ENCODE measurements at places on chromosomes 4 and X.

DNA sequence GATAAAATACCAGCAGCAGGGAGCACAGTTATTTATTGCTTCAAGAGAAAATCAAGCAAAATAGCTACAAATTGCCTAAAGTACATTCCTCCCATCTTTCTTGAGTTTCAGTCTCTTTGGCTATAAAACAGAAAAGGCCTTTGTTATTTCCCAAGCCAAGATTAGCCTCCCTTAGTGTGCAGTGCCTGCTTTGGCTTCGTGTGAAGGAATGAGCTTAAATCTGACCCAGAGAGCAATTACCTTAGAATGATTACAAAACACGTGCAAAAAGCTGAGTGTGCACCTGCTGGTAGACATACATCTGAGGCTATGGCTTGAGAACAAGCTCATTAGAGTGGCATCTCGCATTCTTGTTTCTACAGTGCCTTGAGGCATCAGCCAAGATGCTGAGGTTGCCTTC, 250.8 kb downstream of the C4orf33 start:
- DNase-seq: no peak

DNA sequence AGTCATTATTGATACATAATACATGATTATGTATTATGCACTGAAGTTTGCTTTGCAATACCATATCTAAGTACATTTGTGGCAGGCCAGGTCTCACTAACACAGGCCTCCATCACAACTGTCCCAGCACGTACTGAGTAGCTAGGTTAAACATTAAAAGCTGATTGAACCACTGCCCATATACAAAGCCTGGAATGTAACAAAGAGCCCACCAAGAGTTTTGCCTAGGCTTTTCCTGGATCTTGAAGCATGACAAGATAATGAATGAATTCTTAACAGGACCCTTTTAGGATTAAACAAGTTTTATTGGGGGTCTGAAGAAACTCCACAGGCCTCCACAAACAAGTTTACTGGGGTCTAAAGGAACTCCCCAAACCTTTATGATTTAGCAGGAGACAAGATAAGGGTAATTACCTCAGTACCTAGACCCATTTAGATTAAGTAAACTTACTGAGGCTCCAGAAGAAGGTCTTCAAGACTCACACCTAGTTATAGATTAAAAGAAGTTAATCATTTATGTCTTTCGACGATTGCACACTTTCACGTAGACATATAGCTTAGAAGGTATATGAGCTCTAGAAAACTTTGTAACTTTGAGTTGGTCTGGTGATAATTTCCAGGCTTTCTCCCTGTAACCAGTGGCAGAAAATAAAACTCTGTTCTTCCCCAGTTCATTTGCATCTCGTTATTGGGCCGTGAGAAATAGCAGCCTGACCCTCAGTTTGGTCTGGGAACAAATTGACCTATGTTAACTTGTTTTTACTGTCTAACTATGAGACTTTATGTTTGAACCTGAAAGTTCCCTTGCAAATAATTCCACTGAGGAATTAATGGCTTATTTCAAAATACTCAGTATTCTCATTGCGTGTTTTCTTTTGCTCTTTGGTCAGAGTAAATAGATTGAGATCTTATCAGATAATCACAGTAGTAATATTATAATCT, 84.8 kb downstream of the PHEX start:
- DNase-seq: no peak

DNA sequence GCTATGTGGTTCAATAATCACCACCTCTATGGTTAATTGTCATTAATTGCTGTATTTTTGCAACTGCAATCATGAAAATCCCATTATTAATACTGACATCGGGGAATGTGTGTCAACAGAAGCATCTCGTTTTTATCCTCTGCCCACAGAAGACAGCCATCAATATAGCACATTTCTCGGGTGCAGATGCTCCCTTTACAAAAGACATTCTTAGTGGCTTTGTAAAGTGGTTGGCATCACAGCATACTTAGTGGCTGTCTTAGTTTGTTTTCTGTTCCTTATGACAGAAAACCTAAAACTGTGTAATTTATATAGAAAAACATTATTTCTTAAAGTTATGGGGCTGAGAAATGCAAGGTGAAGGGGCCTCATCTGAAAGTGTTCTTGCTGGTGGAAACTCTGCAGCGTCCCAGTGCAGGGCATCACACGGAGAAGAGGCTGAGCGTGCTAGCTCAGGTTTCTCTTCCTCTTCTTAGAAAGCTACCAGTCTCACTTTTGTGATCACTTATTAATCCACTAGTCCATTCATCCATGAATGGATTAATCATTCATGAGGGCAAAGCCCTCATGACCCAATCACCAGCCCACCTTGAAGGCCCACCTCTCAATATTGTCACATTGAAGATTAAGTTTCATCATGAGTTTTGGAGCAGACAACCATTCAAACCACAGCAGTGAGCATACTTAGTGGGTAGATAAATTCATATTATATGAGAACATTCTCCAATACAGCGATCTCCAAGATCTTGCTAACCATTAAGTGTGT, 1067.7 kb upstream of the PABPC4L start:
- no peak for DNase-seq

- DNase-seq: no peak
Observed at GRCh38 chr4:130511776-130512175, 1415.8 kb downstream of the C4orf33 start.

GRCh38 chr4:79421483-79421882, 13.5 kb upstream of the GK2 start:
- DNase-seq: peak; percentile 46

GRCh38 chr4:147794314-147794680, 62.4 kb downstream of the ARHGAP10 start:
- DNase-seq: no peak

DNA sequence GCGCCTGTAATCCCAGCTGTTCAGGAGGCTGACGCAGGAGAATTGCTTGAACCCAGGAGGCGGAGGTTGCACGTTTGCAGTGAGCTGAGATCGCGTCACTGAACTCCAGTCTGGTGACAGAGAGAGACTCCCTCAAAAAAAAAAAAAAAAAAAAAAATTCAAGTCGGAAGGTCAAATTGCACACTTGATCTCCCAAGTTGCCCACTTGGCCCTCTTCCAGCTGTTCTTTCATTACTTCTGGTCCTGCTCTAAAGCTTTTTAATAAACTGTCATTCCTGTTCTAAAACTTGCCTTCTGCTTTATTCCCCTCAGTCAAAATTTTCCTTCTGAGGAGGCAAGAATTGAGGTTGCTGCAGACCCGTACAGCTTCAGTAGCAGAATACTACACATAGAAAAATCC, 2358.0 kb downstream of the ARAP2 start:
- no peak for DNase-seq

- DNase-seq: peak; percentile 13
Observed at GRCh38 chr4:186021461-186022167, 47.3 kb upstream of the TLR3 start.

- DNase-seq: no peak
Observed at GRCh38 chr4:87882861-87883260, 50.1 kb downstream of the MEPE start.

DNA sequence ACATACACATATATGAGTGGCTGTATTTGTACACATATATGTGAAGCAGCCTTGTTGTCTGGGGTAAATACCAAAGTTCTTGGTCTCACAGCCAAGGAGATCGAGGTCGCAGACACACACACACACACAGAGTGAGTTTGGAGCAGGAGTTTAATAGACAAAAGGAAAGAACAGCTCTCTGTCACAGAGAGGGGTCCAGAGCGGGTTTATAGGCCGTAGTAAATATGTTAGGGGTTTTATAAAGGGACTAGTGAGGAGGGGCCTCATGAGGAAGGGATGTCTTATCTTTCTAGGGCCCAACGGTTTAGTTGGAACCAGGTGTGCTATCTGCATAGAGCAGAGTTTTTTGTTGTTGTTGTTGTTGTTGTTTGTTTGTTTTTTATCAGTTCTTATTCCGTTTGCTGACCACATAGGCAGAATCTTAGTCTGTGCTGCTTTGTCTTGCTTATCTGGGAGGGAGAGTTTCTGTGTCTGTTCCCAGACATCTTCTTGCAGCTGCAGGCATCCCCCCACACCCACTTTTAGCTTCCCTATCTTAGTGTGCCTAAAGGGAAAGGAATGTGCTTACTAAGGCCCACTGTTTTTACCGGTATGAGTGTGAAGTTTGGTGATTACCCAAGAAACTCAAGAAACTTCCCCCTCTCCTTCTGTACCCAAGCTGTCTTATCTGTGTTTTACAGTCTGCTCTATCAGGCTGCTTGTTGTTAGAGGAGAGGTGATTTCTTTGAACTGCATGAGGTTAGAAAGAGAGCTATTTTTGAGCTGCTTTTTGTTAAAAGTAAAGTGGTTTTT, 91.9 kb downstream of the TENT5D start:
- DNase-seq: no peak

DNA sequence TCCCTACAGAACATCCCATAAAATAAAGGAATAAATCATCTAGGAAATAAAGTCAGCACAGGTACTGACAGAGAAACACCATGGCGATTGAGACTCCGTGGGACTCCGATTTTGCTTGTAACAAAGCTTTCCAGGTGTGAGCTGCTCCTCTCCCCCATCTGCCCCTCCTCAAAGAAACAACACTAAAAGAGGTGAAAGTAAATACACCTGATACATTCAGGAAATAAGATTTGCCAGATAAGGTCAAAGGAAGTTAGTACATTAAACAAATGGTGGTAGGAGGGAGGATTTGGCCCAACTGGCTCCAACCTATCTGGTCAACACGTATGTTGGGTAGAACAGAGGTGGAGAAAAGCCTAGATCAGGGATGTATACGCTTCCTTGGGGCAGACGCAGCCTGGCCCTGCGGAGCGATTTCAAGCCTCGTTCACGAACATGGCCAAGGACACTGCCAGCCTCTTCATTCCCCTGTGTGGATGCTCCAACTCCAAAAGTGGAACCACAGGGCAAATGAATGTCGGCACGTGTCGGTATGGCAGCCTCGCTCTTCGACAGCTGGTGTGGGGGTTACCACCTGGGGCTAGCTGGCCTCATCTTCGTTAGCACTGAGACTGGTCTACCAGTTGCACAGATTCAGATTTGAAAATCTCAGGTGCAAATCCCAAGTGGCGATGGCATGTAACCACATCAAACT, 162.5 kb downstream of the AFAP1 start:
- DNase-seq: no peak

DNA sequence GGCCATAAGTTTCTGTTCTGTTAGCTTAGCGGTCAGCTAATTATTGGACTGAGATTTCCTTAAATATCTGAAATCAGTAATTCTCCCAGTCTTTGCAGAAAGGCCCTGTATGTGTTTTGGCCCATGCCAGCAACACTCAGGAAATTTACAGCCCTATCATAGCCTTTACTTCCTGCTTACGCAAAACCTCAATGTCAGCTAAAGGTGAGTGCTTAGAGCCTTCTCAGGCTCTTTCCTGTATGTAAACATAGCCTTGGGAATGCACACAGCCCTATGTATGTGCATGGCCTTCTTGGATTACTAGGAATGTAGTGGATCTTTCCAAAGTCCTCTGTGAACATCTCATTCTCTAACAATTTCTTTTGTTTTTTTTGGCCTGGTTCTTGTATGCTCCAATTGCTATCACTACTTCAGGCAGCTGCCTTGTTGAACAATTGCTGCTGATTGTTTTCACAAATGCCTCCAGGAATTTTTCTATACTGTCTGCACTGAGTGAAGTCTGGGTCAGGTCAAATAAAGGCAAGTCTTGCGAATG, 200.0 kb downstream of the PPP1R2C start:
- DNase-seq: no peak

- no peak for DNase-seq
Observed at GRCh38 chr4:26566133-26566532, 17.8 kb upstream of the TBC1D19 start.

- DNase-seq: no peak
Observed at GRCh38 chr4:134727696-134728095, 526.1 kb upstream of the PABPC4L start.

DNA sequence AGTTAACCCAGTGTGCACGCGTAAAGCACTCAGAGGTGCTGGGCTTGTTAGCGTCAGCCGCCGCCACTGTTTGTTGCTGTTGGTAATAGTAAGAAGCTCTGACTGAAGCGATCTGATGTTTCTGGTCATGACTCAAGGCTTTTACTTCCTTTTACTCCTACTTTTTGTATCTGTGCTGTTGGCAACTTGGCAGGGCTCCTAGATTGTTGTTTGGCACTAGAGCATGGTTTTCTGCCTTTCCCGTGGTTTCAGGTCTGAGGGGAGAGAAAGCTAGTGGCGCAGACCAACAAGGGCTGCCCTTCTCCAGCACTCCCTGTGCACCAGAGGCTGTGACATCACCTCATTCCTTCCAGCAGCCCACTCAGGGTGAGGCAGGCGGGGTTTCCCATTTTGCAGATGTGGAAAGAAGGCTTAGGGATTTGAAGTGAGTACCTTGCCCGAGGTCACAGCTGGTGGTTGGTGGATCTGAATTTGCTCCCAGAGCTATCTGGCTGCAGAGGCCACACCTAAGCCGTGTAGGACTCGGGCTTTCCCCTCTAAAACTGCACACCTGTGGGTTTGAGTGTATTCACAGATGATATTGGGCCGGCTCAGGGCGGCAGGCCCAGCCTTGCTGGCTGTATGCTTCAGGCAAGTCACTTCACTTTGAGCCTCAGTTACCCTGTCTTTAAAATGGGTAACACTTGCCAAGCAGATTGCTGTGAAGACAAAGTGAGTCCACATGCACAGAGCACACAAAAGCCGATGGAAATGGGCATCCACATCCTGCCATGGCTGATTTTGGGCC, 51.2 kb upstream of the TADA2B start:
- peak; percentile 27 for DNase-seq

DNA sequence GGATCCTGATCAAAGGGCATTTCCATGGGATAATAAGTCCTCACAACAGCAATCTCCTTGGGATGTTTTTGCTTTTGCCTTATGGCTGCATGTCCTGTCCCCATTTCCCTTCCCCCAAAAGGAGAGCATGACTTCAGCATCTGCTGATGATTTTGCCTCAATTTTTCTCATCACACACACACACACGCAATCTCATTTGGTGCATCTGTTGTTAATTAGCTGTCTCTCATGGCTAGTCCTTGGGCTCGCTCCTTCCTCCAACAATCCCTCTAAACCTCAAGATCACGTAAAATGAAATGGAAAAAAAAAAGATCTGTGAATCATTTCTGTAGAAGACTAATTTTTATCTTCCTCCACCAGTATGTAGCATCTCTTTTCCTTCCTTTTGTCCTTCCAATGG, 153.6 kb downstream of the RBMX2 start:
- no peak for DNase-seq

GRCh38 chr4:82957045-82957444, 53.6 kb downstream of the LIN54 start:
- DNase-seq: peak; percentile 7

GRCh38 chrX:41661366-41662095, 27.2 kb upstream of the GPR34 start:
- DNase-seq: no peak

DNA sequence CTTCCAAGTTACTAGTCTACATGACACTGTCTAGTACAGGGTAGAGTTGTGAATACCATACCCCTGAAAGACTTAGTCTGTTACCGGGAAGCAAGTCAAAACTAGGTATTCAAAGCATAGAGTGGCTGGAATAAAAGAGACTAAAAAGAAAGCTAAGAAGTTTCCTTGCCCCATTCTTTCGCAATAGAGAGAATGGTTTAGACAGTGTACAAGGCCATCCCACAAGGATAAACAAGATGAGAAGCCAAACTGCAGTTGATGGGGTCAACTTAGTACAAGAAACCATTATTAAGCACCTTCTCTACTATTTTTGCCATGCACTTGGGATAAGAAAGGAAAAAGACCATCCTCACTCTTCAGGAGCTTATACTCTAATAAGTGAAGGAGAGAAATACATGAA, 30.3 kb downstream of the AMMECR1 start:
- DNase-seq: no peak
